ENCODE measurements at places on chromosomes 12 and 14.

DNA sequence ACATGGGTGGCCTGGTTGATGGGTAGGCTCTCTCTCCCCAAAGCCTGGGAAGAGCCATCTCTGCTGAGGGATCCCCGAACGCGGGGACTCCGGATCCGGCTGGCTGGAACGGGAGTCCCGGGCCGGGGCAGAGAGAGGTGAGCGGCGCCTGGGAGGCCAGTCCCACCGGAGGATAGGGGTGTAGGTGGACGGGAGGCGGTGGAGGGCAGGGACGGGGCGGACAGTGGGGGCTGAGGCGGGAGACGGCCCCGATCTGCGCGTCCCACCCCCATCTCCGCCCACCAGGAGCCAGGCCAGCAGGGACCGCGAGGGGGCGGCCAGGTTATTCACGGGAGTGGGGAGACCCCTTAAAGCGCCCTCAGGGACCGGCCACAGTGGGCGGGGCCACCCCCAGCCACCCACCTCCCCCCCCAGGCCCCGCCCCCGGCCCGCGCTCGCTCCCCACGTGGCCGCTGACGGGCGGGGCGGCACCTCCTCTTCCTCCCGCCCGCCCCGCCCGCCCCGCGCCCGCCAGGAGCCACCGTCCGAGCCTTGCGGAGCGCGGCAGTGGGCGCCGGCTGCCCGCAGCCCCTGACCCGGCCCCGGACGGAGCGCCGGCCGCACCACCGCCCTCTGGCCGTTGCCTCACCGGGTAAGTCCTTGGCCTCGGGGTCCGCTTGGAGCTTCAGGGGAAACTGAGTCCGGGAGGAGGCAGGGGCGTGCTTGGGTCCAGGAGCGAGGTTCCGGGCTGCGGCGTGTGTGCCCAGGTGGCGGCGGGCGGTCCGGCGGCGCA lies at the start of gene INF2:
Gene INF2 (plus strand): TSS at position 510 of the 772 bp plus-strand sequence. CDS start 11,748 bp downstream, outside the sequence.
- DNase-seq = peak; percentile 16

- DNase-seq = no peak
Observed at GRCh38 chr12:128240745-128241144, 26.2 kb upstream of the TMEM132C start.

- no peak for DNase-seq
Observed at GRCh38 chr12:1213618-1214205, 222.7 kb downstream of the ERC1 start.

GRCh38 chr12:116436561-116437249 lies 122.5 kb upstream of the MAP1LC3B2 start:
- no peak for DNase-seq

DNA sequence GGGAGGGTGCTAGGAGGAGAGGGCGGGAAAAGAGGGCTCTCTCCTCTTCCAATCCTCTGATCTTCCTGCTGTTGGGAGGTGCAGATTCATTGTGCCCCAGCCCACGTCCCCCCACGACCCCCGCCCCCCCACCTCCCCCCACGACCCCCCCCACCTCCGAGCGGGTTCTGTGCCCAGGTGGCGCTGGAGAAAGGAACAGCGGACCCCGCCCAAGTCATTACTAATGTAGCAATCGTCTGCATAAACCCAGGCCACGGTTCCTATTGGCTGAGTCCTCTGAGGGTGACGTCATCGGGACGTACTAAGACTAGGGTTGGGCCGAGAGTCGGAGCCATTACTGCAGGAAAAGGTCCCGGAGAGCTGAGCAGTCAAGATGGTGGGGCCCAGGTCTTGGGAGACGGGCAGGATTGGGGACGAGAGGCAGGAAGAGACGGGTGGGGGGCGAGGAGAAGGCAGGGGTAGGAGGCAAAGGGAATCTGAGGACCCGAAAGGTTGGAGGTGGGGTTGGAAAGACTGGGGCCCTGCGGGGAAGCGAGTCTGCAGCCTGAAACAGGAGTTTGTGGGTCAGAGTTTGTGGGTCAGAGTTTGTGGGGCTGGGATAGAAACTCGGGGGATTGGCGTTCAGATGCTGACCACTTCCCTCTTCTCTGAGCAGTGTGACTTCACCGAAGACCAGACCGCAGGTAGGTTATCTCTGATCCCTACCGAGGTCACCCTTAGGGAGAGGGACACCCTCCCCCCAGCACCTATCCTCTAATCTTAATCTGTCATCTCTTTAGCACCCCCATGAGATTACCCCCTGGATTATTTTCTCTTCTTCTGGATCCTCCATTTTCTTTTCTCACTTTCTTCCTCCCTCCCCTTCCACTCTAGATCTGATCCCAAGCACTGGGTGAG lies at the start of gene MYL6:
Gene MYL6 (plus strand): TSS at position 331 of the 897 bp plus-strand sequence. CDS start 43 bp downstream, at position 374.
- peak; percentile 90 for DNase-seq
